PC-3 (cell line): ENCODE measurements at places on chromosomes 1 and 21. TPM values are rescaled to one million over a fixed set of nuclear protein-coding genes. Genes with fewer than 3 reads are reported as not detected.

GRCh38 chr1:90414201-90414600, 302.9 kb downstream of the BARHL2 start:
- no peak overlapping the region for H3K4me3 ChIP-seq
- no peaks in the 10 kb centered on the region for H3K27me3 ChIP-seq
- no peaks in the 10 kb centered on the region for H3K36me3 ChIP-seq
- no peak for DNase-seq

GRCh38 chr1:81230983-81231728, 569.6 kb upstream of the ADGRL2 start:
- no peak overlapping the region for H3K4me3 ChIP-seq
- DNase-seq, result no peak
- H3K27ac ChIP-seq, result no peak overlapping the region
- H3K36me3 ChIP-seq, result no peaks in the 10 kb centered on the region

DNA sequence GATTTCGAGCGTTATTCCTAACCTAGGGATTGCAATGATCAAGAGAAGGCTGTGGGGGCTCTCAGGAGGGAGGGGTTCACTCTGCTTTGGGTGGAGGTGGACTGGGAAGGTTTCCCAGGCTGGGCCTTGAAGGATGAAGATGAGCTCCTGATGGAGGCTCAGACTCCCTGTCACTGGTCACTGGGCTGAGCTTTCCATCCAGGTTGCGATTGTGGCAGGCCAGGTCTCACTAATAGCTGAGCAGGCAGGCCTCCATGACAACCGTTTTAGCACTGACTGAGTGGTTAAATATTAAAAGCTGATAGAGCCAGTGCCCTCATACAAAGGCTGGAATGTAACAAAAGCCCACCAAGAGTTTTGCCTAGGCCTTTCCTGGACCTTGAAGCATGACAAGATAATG, 36.2 kb upstream of the EFCAB14 start:
- no peak overlapping the region for H3K4me3 ChIP-seq
- H3K36me3 ChIP-seq, result no peaks in the 10 kb centered on the region
- no peak overlapping the region for H3K27ac ChIP-seq

Gene CNR2
- not detected in 2 replicates for total RNA-seq

DNA sequence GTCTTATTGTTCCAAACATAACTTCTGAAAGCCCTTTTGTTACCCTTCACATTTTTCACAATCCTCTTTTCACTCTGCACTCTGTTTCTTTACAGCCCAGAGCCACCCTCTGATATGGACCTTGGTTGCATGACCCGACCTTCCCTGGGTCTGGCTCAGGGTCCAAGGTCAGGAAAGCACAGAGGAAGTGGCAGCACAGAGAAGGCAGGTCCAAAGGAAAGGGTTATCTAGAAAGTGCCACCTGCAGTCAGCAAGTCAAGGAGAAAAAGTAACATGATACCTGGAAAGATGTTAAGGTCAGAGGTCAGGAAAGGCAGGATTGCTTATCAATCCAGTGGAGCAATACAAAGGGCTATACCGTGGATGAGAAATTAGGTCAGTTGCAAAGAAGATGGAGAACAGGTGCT, 18.4 kb downstream of the BCAR3 start:
- H3K36me3 ChIP-seq, result peaks cover 89% of the 10 kb centered on the region
- H3K27ac ChIP-seq, result peak overlapping the region; percentile 86
- H3K27me3 ChIP-seq, result no peaks in the 10 kb centered on the region
- no peak for DNase-seq
- no peak overlapping the region for H3K4me3 ChIP-seq

DNA sequence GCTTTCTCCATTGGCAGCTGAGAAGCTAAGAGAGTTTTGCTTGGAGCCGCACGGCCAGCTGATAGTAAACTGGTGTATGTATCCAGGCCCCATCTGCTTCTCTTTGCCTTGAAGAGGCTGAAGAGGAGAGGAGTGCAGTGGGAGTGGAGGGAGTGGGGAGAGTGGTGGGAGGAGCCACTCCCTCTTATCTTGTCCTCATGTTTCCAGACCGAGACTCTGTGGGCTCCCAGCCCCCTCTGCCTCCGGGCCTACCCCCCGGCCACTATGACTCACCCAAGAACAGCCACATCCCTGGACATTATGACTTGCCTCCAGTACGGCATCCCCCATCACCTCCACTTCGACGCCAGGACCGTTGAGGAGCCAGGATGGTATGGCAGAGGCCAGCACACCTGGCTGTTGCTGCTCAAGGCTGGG, 6.0 kb upstream of the LRRC71 start:
- H3K4me1 ChIP-seq, result peaks cover 6% of the 10 kb centered on the region; the same call in 1 of the 2 replicates
- H3K36me3 ChIP-seq, result peaks cover 15% of the 10 kb centered on the region
- H3K27me3 ChIP-seq, result no peaks in the 10 kb centered on the region
- H3K4me3 ChIP-seq, result no peak overlapping the region

DNA sequence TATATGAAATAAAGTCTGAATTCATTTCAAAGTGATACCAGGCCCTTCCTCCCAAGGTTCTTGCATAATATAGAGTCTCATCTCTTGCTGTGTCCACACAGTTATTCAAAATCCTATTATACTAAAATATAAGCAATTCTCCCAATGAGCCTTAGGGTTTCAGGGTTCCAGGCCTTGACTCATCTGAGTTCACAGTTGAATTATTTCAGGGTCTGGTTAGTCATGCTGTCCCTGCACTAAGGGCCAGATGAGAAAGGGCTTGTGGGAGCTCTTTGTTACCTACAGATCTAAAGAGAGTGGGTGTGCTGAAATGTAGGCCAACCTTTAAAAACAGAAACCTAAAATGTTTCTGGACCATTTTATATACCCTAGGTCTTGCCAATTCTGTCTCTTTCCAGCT, 337.5 kb upstream of the LRRC7 start:
- H3K4me3 ChIP-seq, result no peak overlapping the region
- DNase-seq, result no peak

Gene RGS5
- total RNA-seq, result 5.0 and 13.4 TPM in 2 replicates

Gene TRIM67
- total RNA-seq, result not detected in 2 replicates

DNA sequence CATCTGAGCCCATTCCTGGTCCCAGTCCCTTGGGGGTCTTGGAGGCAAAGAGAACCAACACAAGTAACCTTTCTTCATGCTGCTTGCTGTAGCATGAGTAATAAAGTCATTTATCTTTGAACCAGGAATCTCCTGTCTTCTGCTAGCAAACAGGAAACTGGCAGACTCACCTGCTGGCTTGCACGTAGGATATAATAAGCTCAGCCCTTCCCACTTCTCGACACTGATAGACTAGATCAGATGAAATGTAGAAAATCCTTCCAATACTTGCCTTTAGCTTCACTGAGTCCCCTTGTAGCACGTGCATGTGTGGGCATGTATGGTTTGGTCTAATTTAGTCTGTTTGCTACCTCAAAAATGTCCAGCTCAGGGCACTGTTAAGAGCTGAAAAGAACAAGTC, 6.5 kb upstream of the TFF2 start:
- peaks cover 6% of the 10 kb centered on the region; the same call in 1 of the 2 replicates for H3K4me1 ChIP-seq
- DNase-seq, result no peak
- H3K36me3 ChIP-seq, result no peaks in the 10 kb centered on the region
- no peak overlapping the region for H3K4me3 ChIP-seq
- H3K27me3 ChIP-seq, result no peaks in the 10 kb centered on the region
- H3K27ac ChIP-seq, result no peak overlapping the region

Gene ATP13A2
- 48.4 and 51.9 TPM in 2 replicates for total RNA-seq

- peaks cover 14% of the 10 kb centered on the region for H3K4me1 ChIP-seq
- H3K27ac ChIP-seq, result no peak overlapping the region
- no peak overlapping the region for H3K4me3 ChIP-seq
- no peaks in the 10 kb centered on the region for H3K27me3 ChIP-seq
Observed at GRCh38 chr21:44999428-44999971, 59.7 kb downstream of the SLX9 start.

Gene ATP5PO
- total RNA-seq, result 288 and 386 TPM in 2 replicates

DNA sequence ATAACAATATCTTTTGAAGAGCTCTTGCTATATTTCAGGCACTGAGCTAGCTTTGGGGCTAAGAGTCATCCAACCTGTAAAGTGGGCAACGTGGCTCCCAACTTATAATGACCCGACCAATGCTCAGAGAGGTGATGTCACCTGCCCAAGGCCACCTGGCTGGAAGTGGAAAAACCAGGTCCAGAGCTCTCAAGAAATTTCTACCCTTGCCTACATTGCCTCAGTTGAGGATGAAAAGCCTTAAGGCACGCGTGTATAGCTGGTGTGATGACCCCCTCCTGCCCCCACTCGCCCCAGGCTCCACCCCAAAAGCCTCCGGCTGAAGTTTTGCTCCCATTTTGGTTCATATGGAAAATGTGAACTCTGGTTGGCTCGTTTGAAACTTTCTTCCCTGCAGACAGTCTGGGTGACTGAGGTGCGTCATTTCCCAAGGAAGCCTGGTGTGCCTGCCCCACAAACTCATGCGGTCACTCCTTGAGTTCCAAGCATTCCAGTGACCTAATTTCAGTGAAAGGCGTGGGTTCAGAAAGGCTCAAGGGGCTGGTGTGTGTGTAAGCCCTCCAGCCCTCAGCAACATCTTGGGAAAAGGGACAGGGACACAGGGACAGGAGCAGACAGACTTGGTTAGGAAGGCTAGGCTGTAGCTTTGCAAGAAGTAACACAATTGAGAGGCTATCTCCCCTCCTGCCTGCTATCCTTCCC, 20.5 kb downstream of the HTR1D start:
- peak overlapping the region; percentile 96 for H3K27ac ChIP-seq
- H3K4me1 ChIP-seq, result peaks cover 60% of the 10 kb centered on the region
- peak; percentile 96 for DNase-seq
- H3K27me3 ChIP-seq, result no peaks in the 10 kb centered on the region
- H3K36me3 ChIP-seq, result 0 out of 2 replicates have a peak, but pooled peaks cover 2% of the 10 kb centered on the region

DNA sequence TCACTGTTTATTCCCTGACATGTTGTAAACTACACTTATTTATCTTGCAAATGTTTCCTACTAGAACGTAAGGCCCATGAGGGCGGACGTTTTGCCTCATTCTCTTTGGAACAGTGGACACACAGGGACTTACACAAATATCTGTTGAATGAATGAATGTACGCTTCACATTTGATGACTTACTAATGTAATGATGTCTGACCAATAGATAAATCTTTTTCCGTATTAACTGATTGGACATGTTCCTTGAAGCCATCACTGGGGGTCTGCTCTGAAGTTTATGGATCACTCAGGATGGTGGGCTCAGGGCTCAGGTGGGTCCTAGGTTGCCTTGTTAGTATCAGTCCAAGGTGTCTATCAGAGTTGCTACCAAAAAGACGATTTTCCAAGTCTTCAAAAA, 763.2 kb upstream of the TPTE start:
- H3K27me3 ChIP-seq, result no peaks in the 10 kb centered on the region
- DNase-seq, result no peak
- no peak overlapping the region for H3K27ac ChIP-seq
- H3K36me3 ChIP-seq, result no peaks in the 10 kb centered on the region; the same call in 1 of the 2 replicates
- H3K4me1 ChIP-seq, result no peaks in the 10 kb centered on the region
- no peak overlapping the region for H3K4me3 ChIP-seq

GRCh38 chr21:39348040-39348354, 891 bp downstream of the HMGN1 start:
- no peak for DNase-seq
- peak overlapping the region; percentile 99 for H3K4me3 ChIP-seq
- peak overlapping the region; percentile 40 for H3K27ac ChIP-seq
- H3K4me1 ChIP-seq, result peaks cover 25% of the 10 kb centered on the region
- H3K36me3 ChIP-seq, result peaks cover 44% of the 10 kb centered on the region

GRCh38 chr1:183807549-183808168, 2.7 kb downstream of the RGL1 start:
- no peak overlapping the region for H3K4me3 ChIP-seq
- no peak overlapping the region for H3K27ac ChIP-seq
- H3K27me3 ChIP-seq, result no peaks in the 10 kb centered on the region
- peaks cover 32% of the 10 kb centered on the region for H3K4me1 ChIP-seq

GRCh38 chr21:45228171-45228641, 59.5 kb downstream of the POFUT2 start:
- DNase-seq, result peak; percentile 95
- H3K4me3 ChIP-seq, result no peak overlapping the region; the same call in 1 of the 2 replicates
- peak overlapping the region; percentile 29 for H3K27ac ChIP-seq
- H3K4me1 ChIP-seq, result peaks cover 29% of the 10 kb centered on the region
- H3K36me3 ChIP-seq, result no peaks in the 10 kb centered on the region

GRCh38 chr1:116019653-116020253, 43.4 kb downstream of the SLC22A15 start:
- H3K27me3 ChIP-seq, result no peaks in the 10 kb centered on the region
- no peak for DNase-seq
- H3K27ac ChIP-seq, result no peak overlapping the region

Gene PDPN
- total RNA-seq, result 0.29 and 0.47 TPM in 2 replicates

DNA sequence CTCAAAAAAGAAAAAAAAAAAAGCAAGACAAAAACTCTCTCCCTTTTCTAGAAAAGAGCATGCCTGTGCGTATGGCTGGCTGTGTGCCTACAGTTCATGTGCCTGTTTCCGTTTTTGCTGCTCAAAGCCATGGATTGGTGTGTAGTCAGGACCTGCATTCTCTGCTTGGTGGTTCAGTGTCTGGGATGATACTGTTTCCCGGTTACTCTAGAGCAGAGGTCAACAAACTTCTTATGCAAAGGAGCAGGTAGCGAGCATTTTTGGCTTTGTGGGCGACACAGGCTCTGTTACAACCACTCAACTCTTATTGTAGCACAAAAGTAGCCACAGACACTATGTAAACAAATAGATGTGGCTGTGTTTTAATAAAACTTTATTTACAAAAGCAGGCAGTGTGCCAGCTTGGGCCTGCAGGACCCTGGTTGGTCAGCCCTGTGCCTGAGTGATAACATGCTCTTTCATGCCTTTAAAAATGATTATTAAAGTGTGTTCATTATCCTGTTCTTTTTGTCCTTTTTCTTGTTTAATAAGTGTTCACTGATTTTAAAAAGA, 524.2 kb downstream of the KIF26B start:
- no peak overlapping the region for H3K4me3 ChIP-seq
- H3K4me1 ChIP-seq, result no peaks in the 10 kb centered on the region
- no peaks in the 10 kb centered on the region for H3K36me3 ChIP-seq

Gene HMGN2
- total RNA-seq, result 822 and 888 TPM in 2 replicates

DNA sequence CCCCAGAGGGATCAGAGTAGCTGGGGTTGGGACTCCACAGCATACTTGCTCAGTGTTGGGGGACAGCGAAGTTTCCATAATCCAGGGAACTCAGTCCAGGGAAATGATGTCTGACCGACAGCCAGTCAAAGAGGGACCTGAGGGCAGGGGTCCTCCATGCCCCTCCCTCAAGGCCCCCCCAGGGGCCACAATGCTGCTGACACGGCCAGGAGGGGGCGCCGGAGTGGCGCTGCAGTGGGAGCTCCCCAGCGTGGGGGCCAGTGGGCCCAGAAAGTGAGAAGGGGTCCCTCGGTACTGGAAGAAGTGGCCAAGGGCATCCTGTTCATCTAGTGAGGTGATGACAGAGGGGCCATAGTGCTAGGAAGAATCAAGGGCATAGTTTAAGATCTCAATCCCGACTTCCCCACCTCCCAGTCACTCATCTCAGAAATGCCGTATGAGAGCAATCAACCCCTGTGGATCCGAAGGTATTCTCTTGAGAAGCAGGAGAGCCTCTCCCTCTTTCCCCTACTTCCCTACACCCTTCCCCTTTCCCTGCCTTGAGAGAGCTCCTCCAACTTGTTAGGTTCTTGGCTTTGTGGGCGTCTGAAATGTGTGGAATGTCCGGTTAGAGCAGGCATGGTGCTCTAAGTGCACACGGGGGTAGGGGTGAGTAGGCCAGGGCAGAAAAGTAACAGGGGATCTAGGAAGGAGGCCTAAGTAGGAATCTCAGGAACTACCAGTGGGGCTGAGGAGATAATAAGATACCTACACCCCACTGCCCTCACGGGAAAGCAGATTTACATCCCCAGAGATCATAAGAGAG, 4.1 kb downstream of the NUDT17 start:
- no peak overlapping the region for H3K27ac ChIP-seq
- no peak overlapping the region for H3K4me3 ChIP-seq
- peaks cover 5% of the 10 kb centered on the region; the same call in 1 of the 2 replicates for H3K4me1 ChIP-seq
- no peaks in the 10 kb centered on the region for H3K27me3 ChIP-seq
